Sciatic nerve (tissue), 2 donors: ENCODE measurements at places on chromosomes 16 and 17. TPM values are rescaled to one million over a fixed set of nuclear protein-coding genes. Genes with fewer than 3 reads are reported as not detected.

CACNG1 gene
- not detected for total RNA-seq

PERCC1 gene
- total RNA-seq, result not detected

RAMP2 gene
- total RNA-seq, result 67.5 TPM

KCNJ12 gene
- 1.0 TPM for total RNA-seq

DNA sequence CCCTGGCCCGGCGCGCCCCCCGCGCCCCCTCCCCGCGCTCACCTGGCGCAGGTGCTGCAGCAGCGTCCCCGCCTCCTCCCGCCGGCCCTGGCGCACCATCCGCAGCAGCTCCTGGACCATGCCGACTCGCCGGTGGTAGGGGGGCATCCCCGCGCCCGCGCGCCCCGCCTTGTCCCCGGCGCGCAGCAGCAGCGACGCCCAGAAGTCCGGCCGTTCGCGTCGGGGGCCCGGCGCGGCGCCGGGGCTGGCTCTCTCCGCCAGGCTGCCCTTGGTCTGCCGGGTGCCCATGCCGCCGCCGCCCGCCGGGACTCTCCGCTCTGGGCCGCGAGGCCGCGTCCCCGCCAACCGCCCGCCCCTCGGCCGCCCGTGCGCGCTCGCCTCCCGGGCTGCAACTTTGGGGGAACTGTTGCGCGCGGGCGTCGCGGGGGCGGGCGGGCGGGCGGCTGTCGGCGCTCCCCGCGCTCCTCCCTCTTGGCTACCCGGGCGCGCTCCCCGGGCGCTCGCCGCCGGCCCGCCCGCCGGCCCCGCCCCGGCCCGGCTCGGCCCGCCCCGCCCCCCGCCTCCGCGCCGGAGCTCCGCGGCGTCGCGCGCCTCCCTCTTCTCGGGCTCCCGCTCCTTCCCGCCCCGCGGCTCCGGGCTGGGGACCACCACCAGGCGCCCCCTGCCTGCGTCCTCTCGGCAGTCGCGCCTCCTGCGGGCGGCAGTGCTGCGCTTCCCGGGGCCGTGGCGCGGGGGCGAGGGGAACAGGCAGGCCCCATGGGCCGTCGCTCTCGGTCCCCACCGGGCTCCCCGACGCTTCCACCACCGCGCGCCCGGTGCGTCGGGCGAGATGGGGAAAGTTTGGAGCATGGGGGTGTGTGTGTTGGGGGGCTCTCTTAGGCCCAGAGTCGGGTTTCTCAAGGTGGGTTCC is at the start of gene LRRC75A:
TSS of gene LRRC75A (minus strand) at position 491 of the 910 bp plus-strand sequence. CDS start at position 288, 203 bp downstream.
- DNase-seq, result peak; percentile 75

GSDMA gene
- total RNA-seq, result 1.5 TPM

KRT16 gene
- 0.85 TPM for total RNA-seq

PRSS22 gene
- 0.36 TPM for total RNA-seq

DNA sequence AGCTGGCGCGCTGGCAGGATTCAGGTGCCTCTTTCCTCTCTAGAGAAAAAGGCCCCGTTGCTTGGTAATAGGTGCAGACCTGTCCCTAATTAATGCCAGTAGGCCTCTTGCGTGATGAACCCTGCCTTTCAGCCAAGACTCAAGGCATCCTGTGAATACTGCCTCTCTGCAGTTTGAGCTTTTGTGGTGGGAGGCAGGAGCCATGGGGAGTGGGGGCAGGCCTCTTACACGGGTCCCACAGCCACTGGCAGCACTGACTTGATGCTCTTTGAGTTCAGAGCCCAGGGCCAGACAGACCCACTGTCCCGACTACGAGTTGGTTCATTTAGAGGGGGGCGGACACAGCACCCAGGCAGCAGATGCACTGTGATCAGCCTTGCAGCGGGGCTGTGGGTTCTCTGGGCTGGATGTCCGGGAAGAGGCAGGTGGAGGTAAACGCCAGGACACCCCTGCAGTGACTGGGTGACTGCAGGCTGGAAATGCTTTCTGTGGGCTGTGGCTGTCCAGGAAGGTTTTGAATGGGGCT is 237.0 kb downstream of the SEC14L1 start:
- DNase-seq, result no peak

- peak; percentile 70 for DNase-seq
These were observed 25.9 kb downstream of the GRIN2C start for GRCh38 chr17:74833501-74834377.

DNA sequence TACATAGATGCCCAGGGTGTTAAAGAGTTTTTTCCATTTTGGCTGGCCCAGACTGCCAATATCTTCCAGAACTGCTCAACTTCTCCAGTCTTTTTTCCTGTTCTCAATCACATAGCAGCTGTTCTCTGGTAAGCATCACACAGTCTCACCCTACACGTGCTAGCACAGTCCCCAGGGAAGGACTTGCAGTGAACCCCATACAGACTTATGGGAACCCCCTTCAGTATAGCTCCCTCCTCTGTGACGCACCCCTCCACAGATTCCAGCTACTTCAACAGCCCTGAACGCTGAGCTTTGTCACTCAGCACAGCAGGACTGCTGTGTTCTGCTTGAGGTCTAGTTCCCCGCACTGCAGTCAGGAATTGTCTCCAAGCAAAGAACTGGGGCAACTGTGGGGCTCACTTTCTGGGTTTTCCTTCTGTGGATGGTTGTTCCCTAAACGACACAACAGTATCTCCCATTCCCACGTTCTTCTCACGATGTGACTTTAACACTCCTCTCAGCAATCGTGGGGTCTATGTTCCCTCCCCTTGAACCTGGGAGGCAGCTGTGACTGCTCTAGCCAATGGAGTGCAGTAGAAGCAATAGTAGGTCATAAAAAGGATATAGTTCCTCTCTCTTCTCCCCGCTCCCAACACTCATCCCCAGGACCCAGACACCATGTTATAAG is 3.6 kb downstream of the MMP28 start:
- DNase-seq, result no peak

DNA sequence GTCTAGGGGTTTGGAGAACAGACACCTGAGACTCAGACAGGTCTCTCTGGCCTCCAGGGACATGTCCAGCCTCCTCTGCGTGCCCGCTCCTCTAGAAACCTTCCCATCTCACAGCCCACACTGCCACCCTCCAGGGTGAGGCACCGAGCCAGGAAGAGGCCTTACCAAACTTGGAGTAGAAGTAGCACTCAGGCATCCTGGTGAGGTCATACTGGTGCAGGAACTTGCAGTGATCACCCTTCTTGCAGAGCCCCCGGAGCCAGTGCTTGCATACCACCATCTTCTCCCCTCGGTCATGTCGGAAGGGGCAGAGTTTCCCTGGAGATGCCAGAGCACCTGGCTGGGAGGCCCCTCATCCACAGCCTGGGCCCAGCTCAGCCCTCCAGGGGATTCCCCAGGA is 4.2 kb downstream of the CPSF4L start:
- DNase-seq, result no peak

VASN gene
- 38.4 TPM for total RNA-seq

RPH3AL gene
- 19.0 TPM for total RNA-seq

GRCh38 chr17:21392266-21392665 is 16.1 kb downstream of the KCNJ12 start:
- DNase-seq, result no peak
